ENCODE measurements at places on chromosomes 5 and 9.

- DNase-seq = no peak
Measured at GRCh38 chr9:137025517-137025966, 2.5 kb downstream of the ABCA2 start.

- DNase-seq = no peak
Measured at GRCh38 chr5:176601901-176602482, 8.0 kb downstream of the GPRIN1 start.

GRCh38 chr5:55701462-55702103, 10.5 kb downstream of the SLC38A9 start:
- DNase-seq = no peak

- no peak for DNase-seq
Measured at GRCh38 chr5:118906947-118907346, 81.4 kb downstream of the DTWD2 start.

- DNase-seq = no peak
Measured at GRCh38 chr9:18982262-18982620, 50.8 kb downstream of the SAXO1 start.

- no peak for DNase-seq
Measured at GRCh38 chr5:128196791-128197190, 113.2 kb downstream of the SLC12A2 start.

- no peak for DNase-seq
Measured at GRCh38 chr9:23596913-23597634, 229.0 kb downstream of the ELAVL2 start.

GRCh38 chr5:54908774-54909525, 76.4 kb downstream of the ESM1 start:
- DNase-seq = no peak

- no peak for DNase-seq
Measured at GRCh38 chr9:19618816-19619215, 170.0 kb downstream of the SLC24A2 start.

GRCh38 chr9:93536874-93537273, 39.5 kb upstream of the PHF2 start:
- no peak for DNase-seq

GRCh38 chr5:161263191-161263590, 283.3 kb downstream of the GABRB2 start:
- no peak for DNase-seq

All from activated CD4-positive, CD25-positive, alpha-beta regulatory T cell (primary cell).